ENCODE measurements at places on chromosomes 2 and 18.

GRCh38 chr2:106350980-106351379 lies 117.2 kb downstream of the RGPD3 start:
- no peak for DNase-seq

DNA sequence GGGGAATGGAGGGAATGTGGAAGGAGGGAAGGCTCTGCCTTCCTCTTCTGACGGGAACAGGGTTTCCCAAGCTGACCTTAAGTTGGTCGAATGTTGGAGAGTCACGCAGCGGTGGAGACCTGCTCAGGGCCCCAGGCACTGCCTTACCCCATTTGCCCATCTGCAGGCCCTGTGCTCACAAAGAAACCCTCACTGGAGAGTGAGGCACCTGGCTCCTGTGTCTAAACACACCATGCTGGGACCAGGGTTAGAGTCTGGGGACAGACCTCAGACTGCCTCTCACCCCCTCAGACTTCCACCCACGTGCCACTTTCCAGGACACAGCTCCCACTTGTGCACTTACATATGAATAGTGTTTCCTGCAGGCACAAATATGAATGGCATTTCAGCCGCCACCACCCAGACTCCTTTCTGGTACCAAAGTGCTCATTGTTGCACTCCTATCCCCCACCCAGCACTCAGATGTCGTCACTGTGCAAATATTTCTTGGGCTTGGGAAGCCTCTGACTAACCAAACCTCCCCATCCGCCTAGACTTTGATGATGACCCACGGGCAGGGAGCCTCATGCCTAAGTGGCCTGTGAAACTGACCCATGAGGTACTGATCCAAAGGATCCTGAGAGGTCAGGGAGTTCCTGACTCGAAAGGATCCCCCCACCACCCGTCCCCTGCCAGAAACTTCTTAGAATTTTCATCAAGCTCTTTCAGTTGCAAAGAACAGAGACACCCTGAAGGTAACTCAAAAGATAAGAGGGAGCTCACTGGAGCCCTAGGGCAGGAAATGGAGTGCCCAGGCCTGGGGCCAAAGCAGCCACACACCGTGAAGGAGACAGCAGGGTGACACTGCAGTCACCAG lies 78.3 kb downstream of the STPG4 start:
- peak; percentile 99 for DNase-seq

DNA sequence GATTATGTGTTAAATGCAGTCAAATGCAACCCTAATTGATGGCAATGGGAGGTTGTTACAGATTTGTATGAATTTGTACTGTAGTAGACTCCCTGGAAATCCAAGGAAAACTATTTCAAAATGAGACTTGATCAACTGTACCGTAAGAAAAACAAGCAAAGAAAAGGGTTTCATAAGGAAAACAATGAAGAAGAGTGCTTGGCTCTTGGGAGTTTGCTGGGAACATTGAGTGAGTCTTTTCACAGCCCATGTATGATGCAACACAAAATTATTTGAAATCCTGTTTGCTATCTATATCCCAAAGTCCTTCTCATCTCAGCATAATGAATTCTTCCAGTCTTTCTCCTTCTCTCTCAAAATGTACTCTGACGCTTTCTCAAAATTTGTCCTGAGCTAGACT lies 67.0 kb upstream of the OSR1 start:
- no peak for DNase-seq

GRCh38 chr2:133586978-133587377 lies 18.7 kb upstream of the NCKAP5 start:
- peak; percentile 23 for DNase-seq

DNA sequence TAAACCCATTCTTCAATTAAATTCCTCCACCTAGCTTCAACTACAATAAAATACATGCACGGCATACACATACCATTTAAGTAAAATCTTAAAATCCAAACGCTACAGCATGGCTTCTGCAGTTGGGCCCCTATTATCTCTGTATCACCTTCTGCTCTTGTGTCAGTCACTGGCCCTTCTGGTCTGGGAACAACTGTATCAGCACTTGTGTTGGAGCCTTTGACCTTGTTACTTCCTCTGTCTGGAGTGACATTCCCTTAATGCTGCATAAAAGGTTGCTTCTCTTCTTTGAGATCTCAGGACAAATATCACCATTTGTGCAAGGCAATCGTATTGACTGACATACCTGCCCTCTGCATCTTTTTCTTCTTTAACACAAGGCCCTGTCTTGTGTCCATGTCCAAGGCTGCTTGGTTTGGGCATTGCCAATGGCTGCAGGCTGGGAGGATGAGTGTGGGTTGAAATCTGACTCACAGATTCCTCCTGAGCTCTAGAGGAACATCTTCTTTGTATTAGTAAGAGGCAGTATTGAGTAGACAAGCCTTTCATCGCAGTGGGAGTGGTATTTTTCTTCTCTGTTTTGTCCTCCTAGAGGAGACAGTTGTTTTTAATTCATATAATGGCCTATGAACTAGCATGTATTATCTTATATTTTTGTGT lies 267.8 kb upstream of the TRIB2 start:
- DNase-seq = no peak

DNA sequence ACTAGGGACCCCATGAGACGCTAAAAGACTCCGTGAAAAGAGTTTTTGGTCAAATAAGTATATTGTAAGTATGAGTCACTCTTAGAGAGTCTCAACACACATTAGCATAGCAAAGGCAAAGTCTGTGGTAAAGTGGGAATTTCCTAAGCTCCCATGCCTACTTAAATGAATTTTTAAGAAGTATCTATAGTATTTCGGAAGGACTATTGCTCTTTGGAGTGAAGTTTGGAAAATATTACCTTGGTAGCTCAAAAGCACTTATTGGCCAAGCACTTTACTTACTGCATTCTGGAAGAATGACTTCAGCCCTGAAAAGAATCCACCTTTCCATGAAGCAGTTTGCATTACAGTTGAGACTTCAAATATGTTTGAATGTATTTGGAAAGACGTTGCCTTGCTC lies 57.1 kb downstream of the CAVIN2 start:
- no peak for DNase-seq

DNA sequence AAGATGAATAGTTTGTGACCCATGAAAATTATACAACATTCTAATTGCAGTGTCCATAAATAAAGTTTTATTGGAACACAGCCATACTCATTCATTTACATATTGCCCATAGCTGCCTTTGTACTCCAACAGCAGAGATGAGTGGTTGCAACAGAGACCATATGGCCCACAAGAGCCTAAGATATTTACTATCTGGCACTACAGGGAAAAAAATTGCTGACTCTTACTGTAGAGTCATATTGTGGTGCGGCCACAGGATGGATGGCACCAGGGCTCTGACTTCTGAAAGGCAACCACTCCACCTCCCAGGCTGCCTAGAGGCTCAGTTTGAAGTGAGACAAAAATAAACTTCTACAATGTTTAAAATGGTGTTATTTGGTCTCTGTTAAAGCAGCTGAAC lies 404.0 kb upstream of the ATP5MC3 start:
- no peak for DNase-seq

DNA sequence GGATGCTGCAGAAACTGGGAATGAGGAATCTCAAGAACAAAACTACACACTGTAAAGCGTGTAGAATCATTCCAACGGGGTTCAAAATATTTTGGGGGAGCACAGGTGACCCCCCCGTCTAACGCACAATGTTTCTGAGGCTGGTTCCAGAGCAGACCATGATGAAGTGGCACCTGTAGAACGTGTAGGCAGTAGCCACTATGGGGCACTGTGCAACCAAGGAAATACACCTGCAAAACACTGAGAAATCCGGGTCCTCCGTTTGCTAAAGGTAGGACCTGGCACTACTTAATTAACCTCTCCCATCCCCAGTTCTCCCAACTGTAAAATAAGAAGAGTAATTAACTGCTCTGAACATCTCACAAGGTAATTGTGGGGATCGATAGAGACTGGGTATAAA lies 22.6 kb downstream of the ST6GAL2 start:
- no peak for DNase-seq

- no peak for DNase-seq
Measured at GRCh38 chr2:186968277-186968676, 119.3 kb upstream of the ZSWIM2 start.

DNA sequence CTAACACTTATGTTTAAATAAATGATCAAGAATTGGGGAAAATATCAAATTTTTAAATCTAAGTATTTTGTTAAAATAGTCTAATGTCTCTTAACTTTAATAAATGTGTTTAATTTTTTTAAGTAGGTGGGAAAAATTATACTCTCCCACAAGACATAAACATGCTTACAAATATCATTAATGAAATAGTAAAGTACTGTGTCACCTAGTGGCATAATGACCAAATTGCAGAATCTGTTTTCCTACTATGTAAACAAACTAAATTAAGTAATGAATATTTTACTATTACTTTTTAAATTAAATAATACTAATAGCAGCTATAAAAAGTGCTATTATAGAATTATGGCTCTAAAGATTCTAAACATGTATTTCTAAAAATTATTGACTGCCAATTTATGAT lies 52.0 kb upstream of the CHAC2 start:
- no peak for DNase-seq
